ENCODE measurements at places on chromosomes 13 and 19. TPM values are rescaled to one million over a fixed set of nuclear protein-coding genes. Genes with fewer than 3 reads are reported as not detected.
A peak's percentile ranks its signal among the peaks of the same experiment; 100 is the strongest.

DNA sequence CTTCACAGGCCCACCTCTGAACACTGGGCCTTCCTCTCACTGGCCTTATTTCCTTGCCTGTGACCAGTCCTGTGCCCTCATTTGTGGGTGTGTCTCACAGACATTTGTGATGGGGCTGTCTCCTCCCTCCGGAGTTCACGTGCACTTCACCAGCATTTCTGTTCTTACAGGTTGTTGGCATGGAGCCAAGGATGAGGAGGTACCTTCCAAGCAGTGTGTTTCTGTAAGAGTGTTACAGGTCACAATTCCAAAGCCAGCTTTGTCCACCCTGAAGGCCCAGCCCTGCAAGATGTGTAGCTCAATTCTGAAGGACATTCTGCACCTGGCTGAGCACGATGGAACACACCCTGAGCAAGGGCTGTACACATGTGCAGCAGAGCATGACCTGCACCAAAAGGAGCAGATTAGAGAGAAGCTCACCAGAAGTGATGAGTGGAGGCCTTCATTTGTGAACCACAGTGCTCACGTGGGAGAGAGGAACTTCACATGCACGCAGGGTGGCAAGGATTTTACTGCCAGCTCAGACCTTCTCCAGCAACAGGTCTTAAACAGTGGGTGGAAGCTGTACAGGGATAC lies 8.1 kb downstream of the ZNF749 start:
- no peak for DNase-seq

DNA sequence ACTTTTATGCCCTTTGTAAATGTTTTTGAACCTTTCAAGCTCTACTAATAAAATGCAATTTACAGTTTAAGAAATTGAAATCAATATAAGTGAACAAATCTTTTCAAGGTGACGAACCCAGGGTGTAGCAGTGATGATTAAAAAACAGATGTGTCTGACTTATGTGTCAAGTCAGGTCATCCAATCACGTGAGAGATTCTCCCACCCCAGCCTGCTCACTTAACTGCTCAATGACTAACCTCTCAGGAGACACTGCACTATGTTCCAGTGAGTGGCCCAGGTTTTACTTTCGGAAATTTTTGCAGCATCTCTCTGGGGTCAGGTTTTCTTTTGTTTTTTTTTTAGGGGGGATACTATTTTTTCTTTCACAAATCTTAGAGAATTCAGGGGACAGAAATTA lies 60.7 kb downstream of the ZNF429 start:
- no peak for DNase-seq

DNA sequence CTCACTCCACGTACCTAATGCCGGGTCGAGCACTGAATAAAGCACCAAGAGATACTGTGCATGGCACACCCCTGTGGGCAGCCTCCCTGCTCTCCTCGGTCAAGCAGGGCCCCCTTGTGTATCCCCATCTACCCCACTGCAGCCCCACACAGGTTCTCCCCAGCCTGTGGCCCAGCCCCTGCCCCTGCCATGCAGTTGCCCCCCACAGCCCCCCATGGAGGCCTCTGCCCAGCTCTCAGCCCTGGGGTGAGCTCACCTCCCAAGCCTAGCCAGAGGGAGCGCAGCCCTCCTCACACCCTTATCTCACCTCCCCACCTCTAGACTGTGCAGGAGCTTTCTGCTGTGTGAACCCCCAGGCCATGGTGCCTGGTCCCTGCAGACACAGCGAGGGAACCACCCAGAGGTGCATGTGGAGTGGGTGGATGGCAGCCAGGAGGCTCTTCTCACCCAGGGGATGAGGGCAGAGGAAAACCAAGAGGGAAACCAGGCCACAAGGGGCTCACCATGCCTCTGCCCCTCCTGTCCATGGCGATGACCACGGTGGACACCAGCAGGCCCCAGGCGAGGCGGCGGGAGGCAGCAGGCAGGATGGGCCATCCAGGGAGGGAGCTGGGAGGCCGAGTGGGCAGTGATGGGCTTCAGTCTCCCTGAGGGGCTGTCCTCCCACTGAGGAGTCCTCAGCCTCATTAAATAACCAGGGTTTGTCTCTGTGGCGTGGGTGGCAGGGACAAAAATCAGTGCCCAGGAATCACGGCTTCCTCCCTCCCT lies 83.2 kb downstream of the ANKRD10 start:
- peak; percentile 46 for DNase-seq

DNA sequence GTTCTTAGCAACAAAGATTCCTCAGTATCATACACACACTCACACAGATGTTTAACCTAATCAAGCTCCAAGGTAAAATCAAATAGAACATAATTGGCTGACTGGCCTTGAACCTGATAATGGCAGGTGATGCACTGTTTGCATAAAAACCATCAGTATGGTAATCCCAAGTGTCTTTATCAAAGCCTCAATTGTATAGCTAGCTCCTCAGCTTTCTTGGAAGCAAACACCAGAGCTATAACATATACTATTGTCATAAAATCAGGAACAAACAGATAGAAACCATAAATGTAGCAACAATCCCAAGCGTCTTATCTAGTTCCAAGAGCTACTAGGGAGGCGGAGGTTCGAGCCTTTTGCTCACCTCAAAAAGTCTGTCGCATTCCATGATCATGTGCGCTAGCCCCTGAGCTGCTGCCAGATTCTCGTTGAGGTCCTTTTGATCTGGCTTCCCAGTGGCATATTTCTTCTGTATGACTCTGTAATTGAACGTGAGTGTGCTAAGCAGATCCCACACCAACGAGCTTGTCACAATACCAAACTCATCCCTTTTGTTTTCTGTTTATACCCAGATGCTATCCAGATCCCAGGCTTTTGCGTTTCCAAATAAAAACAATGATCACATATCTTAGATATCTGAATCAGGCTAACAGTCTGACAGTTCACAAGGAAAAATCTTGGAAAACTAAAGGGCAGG lies 95.3 kb downstream of the KL start:
- DNase-seq: no peak

- DNase-seq: no peak
Observed at GRCh38 chr13:76267216-76267615, 619.0 kb downstream of the KCTD12 start.

DNA sequence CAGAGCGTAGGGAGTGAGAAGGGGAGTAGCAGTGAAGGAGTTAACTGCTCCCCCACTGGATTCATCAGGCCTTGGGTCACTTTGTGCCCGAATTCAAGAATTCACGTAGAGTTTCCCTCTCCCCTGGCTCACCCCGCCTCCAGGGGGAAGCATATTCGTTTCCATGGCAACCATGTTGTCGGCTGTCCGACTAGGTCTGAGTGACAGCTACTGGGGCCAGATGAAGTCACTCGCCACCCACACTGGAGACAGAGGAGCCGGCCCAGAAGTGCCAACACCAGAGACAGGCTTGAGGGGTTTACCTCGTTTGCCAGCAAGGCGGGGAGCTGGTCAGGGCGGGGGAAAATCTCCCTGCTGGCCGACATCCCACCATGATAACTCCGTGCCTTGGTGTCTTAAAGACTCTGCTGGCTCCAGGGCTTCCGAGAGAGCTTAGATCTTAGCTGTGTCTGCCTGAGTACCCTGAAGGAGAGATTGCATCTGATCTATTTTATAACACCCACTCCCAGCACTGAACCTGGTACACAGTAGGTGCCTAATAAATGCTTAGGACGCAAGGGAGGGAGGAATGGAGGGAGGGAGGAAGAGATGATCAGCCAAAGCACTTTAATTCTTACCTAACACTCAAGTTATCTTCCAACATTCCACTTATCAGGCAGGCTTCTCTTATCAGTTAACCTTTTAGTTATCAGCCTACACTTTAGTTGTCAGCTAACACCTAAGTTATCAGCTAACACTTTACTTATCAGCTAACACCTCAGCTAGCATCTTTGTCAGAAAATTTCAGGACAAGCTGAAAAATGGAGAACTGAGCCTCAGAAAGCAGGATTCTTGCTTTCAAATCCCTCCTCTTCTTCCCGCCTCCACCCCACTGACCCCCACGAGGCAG lies 57.2 kb upstream of the ZNRF4 start:
- no peak for DNase-seq

DNA sequence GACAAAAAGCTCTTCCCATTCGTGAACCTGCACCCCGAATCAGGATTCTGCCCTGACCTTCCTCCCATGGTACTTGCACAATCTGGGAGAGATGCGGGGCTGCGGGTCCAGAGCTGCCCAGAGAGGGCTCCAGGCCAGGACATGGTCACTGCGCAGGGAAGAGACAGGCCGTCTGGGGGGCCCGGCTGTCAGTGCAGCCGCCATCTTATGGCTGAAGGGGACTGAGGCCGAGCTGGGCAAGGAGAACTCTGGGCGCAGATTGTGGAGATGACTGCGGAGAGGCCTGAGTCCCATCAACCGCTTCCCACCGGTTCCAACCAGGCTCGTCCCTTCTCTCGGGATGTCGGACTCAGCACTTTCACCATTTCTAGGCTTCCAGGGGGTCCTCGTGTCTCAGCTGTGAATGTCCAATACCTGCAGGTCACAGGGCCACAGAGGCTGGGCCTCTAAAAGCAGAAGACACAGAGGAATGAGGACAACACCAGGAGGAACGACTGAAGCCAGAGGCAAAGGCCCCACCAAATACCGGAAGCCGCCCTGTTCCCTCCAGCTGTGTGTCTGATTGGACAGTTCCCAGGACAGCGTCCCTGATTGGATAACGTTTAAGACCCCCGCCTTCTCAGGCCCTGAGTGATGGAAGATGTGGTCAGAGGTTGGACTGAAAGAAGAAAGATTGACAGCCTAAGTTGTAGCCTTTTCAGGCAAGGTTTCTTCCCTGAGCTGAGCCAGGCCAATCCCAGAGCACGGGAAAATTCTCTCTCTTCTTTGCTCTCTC lies 117.1 kb upstream of the ZNF91 start:
- no peak for DNase-seq

DNA sequence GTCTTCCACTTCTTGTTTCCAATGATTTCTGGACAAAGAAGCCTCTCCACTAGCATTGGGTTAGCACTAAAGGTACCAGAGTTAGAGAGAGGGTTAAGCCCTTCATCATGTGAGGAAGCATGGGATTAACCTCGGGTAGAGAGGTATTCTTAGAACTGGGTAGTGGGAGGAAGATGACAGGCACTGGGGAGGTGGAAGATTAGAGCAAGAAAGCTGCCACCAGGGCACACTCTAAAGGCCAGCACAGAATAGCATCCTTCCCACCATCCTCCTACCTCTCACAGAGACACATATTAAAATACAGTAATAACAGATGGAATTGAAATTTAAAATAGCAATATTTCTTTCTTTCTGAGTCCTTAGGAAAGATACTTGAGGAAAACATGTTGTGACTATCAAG lies 84.5 kb upstream of the PCDH20 start:
- no peak for DNase-seq

GRCh38 chr13:105806628-105806920 lies 728.9 kb downstream of the EFNB2 start:
- no peak for DNase-seq

GRCh38 chr13:53174545-53174944 lies 145.9 kb downstream of the OLFM4 start:
- DNase-seq: no peak

DNA sequence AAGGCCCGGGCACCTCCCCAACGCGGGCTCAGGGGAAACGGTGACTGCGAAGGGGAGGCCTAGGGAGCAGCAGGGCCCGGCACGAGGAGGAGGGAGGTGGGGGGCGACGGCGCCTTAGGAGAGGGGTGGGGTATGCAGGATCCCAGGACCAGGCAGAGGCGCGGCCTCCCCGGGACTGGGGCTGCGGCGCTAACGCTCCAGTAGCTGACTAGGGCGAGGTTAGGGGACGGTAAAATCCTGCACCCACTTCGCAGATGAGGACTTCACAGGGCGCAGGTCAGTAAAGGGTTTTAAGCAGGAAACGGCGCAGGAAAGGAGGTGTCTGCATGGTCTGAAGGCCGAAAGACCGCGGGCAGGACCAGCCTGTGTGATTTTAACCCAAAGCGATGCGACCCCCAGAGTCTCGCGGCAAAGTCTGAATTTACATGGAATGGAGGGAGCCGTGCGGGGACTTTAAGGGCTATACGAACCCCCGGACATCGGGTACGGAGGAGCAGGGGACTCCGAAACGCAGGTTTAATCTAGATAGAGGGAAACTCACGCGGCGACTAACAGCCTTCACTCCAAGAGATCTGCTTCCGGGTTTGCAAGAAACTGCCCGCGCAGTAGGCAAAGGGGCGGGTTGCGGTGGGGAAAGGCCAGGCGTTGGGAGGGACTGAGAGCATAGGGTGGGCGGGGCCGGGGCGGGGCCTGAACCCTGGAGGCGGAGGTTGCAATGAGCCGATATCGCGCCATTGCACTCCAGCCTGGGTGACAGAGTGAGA lies at the start of gene ZNF665:
Gene ZNF665, minus strand, starts transcription at position 588 of the 764 bp plus-strand sequence. CDS start 10,460 bp downstream, outside the sequence.
- peak; percentile 92 for DNase-seq

DNA sequence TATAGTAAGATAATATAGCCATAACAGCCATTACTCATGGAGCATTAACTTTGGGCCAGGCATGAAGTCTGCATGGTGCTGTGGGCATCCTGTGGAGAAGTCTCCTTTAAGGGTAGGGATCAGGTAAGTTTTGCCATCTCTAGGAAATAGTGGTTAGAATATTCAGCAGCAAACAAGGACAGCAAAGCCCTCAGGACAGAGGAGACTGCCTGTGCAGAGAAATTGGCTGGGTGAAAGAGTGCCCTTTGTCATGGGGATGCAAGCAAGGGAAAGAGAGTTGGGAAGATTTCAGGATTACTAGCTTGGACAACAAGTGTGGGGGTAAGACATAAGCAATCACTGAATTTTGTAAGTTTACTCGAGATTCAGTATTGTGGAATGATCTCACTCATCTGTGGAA lies 15.7 kb upstream of the OBI1 start:
- DNase-seq: no peak

- no peak for DNase-seq
Observed at GRCh38 chr19:4431296-4431695, 26.3 kb downstream of the UBXN6 start.

GRCh38 chr13:111506621-111507020 lies 186.2 kb downstream of the TEX29 start:
- no peak for DNase-seq

NAPSA gene
- total RNA-seq: 1,043 TPM

OR10H1 gene
- total RNA-seq: not detected

FFAR3 gene
- total RNA-seq: not detected

KASH5 gene
- total RNA-seq: 0.61 TPM

LYPD4 gene
- not detected for total RNA-seq

B3GNT8 gene
- total RNA-seq: 10.0 TPM

ERVK3-1 gene
- 37.2 TPM for total RNA-seq

GRIN2D gene
- 0.22 TPM for total RNA-seq

All from upper lobe of left lung (tissue), 6 donors.